ENCODE measurements at places on chromosomes 2 and 18.

- no peak for DNase-seq
These were observed 57.3 kb downstream of the CCDC74A start for GRCh38 chr2:131584940-131585339.

GRCh38 chr2:42722320-42723190 is 41.4 kb downstream of the OXER1 start:
- DNase-seq, result peak; percentile 35

DNA sequence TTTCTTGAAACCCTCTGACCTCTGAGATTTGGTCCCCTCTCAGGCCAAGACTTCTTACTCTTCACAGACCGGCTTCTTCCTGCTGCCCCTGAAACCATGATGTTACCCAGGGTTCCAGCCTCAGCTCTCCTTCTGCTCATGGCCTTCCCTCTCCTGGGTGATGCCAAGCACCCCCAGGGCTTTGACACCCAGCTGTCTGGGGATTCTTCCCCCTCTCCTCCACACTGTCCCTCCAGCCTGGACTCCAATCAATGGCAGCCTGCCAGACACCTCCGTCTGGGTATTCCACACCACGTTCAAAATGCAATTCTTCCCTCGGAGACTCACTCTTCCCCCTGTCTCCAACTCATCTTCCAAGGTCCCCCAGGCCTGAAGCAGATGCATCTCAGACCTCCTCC is 25.0 kb downstream of the SPP2 start:
- DNase-seq, result no peak

DNA sequence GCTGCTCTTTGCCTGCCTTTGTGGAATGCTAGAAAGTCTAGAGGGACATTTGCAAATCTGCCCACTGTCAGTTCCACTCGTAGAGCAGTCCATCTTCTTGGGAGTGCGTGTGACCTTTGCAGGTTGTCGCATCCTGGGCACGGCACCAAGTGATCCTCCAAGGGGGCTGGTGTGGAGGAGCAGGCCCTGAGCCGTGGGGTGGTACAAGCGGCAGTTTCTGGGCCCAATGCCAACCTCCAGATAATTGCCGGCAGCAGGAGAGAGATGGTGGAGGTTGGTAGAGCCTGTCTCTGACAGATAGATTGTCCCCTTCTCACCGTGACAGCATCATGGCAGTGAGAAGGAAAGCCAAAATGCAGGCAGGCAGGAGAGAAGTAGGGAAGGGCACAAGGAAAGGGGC is 150.7 kb upstream of the SLC14A2 start:
- no peak for DNase-seq

DNA sequence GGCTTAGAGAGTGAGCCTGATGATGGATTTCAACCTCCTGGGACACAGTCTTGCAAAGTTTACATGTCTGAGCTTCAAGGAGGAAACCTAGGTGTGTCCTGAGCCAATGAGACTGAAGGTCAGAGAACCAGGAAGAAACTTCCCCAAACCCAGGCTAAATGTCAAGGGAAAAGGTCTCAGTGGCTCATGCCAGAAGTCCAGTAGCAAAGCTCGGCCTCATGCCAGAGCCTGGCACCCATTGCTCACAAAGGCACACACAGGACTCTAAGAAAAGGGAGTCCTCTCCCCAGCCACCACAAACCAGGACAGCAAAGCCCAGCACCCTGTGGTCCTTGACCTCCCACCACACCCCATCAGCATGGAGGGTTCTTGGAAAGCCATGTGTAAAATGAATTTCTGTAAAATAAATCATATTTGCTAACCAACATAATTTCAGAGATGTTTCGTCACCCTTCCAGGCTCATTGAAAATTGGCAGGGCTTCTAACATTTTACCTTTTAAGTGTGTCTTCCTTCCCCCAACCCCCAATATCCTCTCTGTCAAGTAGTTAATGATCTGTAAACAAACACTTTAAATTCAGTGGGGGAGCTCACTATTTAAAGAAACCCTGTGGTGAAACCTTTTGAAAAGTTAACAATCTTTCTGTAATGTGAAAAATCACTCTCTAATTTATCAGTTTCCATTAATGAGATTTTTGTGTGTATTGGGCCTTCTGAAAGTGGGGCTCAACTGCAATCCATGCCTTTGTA is 77.1 kb downstream of the BCL11A start:
- DNase-seq, result no peak

DNA sequence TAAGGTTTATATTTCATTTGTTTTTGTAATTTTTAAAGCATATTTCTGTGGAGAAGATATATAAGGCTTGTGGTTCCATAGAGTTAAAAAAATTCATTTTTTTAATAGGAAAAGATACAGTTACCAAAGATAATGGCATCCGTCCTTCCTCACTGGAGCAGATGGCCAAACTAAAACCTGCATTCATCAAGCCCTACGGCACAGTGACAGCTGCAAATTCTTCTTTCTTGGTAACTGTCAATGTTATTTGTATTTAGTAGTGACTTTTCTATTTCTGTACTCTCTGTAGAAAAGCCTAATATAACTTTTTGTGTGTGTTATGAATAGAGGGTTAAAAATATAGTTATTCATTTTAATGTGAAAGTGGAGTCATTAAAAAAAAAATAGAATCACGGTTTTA is 35.1 kb downstream of the HADHB start:
- no peak for DNase-seq

DNA sequence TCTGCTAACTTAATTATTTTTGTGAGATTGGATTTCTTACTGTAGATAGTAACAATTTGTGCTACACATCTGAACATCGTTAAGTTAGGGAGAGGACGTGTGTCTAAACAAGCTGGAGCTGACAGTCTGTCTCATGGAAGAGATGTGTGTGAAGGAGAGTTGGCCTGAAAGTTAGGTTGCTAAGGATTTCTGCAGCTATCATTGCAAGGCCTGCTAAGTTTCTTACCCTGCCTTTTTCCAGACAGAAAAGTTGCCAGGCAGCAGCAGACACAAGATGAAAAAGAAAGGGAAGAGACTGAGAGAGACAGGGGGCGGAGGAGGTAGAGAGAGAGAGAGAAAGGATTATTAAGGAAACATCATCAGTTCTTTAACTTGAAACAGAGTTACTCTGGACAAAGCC is 4.1 kb upstream of the LRP1B start:
- DNase-seq, result no peak

DNA sequence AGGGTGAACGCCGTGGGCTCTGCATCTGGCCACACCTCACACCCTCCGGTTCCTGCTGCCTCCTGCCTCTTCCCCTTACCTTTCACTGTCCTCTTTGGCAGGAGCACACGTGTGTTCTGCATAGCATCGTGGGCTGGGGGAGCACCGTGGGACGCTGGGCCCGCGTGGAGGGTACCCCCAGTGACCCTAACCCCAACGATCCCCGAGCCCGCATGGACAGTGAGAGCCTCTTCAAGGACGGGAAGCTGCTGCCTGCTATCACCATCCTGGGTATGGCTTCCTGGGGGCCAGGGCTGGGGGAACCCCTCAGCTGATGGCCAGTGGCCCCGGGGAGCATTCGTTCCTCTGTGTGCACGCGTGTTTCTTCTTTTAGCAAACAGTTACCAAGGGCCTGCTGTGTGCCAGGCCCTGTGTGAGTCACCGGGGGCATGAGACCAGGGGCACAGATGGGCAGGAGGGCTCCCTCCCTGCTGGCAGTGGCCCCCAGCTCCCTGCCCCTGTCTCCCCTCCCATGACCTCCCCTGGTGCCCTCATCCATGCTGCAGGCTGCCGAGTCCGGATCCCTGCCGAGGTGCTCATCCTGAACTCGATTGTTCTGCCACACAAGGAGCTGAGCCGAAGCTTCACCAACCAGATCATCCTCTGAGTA is 7.6 kb downstream of the GMPPA start:
- no peak for DNase-seq

DNA sequence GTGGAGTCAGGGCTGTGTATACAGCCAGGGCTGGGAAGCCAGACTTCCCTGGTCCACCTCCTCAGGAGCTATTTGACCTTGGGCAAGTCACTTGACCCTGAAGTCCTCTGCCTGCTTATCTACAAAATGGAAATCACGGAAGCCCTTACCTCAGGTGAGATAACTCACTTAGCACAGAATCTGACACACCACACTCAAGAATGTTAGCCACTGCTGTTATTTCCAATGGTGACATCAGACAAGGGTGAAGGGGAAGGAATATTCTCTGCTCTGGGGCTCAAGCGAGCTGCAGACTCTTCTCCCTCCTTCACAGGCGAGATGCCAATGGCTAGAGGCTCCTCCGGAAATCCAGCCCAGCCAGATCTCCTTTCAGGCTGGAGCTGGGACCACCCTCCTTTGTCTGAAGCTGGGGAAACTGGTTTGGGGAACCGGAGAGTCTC is 189.6 kb downstream of the HAUS1 start:
- DNase-seq, result no peak

GRCh38 chr2:179685146-179685545 is 176.3 kb downstream of the ZNF385B start:
- no peak for DNase-seq

DNA sequence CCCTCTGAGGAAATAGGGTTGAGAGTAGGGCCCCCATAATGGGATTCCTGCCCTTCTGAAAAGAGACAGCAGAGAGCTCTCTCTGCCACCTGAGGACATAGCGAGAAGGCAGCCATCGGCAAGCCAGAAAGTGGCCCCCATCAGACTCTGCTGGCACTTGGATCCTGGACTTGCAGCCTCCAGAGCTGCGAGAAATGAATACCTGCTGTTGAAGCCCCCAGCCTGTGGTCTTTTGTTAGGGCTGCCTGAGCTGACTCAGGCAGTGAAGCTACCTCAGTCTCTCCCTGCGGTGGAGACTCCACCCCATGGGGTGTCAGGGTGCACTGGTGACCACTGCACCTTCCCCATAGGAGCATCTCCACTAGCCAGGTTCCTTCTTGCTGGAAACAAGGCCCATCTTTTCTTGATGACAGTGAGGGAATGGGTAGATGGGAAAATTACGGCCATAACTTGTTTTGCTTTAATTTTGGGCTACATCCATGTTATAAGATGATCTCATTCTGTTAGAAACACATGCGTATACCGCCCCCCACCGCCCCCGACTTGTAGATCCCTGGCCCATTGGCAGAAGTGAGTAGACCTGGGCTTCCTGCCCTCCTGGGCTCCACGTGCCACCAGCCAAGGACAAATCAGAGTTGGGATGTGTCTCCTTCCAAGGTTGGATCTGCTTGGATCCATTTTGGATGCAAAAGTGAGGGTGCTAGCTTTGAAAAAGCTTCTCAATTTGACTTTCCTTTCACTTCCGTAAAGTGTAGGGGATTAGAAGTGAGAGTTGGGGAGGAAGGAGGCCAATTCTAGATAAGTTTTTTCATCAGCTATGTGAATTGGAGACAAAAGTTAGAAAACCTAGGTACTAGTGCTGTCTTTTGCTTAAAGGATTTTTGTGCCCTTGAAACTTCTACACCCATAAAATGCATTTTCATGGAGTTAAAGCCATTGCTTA is 42.9 kb downstream of the NCK2 start:
- no peak for DNase-seq

- DNase-seq, result no peak
These were observed 50.6 kb upstream of the PARD3B start for GRCh38 chr2:204494681-204495080.

All from GM19239 (cell line).